T-helper 17 cell (primary cell): ENCODE measurements at places on chromosomes 12 and 14. TPM values are rescaled to one million over a fixed set of nuclear protein-coding genes. Genes with fewer than 3 reads are reported as not detected.

The MAGOHB gene
- 10.6 TPM for total RNA-seq

The HOXC13 gene
- total RNA-seq = not detected

The CLEC6A gene
- not detected for total RNA-seq

The ARG2 gene
- 5.2 TPM for total RNA-seq

The RD3L gene
- total RNA-seq = not detected

The KRT73 gene
- 1.1 TPM for total RNA-seq

The E2F7 gene
- 0.42 TPM for total RNA-seq

The PPFIBP1 gene
- 4.1 TPM for total RNA-seq

The CD163 gene
- total RNA-seq = 2.9 TPM

The DHH gene
- total RNA-seq = 0.17 TPM

The AMDHD1 gene
- total RNA-seq = 0.47 TPM

The TPPP2 gene
- total RNA-seq = not detected

The SYCP3 gene
- 0.47 TPM for total RNA-seq

The INSM2 gene
- total RNA-seq = not detected

The PTPRO gene
- total RNA-seq = 1.1 TPM

The KLHL33 gene
- total RNA-seq = 0.47 TPM

The CYP46A1 gene
- total RNA-seq = 0.29 TPM

The AQP6 gene
- not detected for total RNA-seq

The RAB21 gene
- 58.8 TPM for total RNA-seq

The COCH gene
- total RNA-seq = 0.90 TPM

The TMEM117 gene
- total RNA-seq = 6.5 TPM

The TSPAN19 gene
- total RNA-seq = not detected

The KRT83 gene
- total RNA-seq = not detected

The PRR4 gene
- total RNA-seq = 1.4 TPM

The GON7 gene
- 6.7 TPM for total RNA-seq

The SYT10 gene
- not detected for total RNA-seq

The GPD1 gene
- total RNA-seq = 1.0 TPM

The SMIM41 gene
- not detected for total RNA-seq

The NUAK1 gene
- not detected for total RNA-seq

The OR6C3 gene
- not detected for total RNA-seq

The GPR68 gene
- total RNA-seq = 12.4 TPM

The RIPK3 gene
- total RNA-seq = 26.1 TPM

The USP44 gene
- 2.2 TPM for total RNA-seq

The CNTN1 gene
- total RNA-seq = not detected

The TRPV4 gene
- not detected for total RNA-seq

The KRT74 gene
- total RNA-seq = not detected

The PTPRB gene
- total RNA-seq = not detected

The C1S gene
- total RNA-seq = 2.9 TPM

The ABCD2 gene
- total RNA-seq = 9.1 TPM

The ING4 gene
- 29.3 TPM for total RNA-seq

The C12orf42 gene
- 7.1 TPM for total RNA-seq

The SDSL gene
- not detected for total RNA-seq

The ENDOU gene
- total RNA-seq = 0.12 TPM

The DHRS4L2 gene
- total RNA-seq = 9.9 TPM

The WDHD1 gene
- total RNA-seq = 2.8 TPM

The GPRC5A gene
- 0.02 TPM for total RNA-seq
